ENCODE measurements at places on chromosomes 13 and 19.

- no peak for DNase-seq
Observed at GRCh38 chr13:49409008-49409407, 34.9 kb downstream of the CAB39L start.

DNA sequence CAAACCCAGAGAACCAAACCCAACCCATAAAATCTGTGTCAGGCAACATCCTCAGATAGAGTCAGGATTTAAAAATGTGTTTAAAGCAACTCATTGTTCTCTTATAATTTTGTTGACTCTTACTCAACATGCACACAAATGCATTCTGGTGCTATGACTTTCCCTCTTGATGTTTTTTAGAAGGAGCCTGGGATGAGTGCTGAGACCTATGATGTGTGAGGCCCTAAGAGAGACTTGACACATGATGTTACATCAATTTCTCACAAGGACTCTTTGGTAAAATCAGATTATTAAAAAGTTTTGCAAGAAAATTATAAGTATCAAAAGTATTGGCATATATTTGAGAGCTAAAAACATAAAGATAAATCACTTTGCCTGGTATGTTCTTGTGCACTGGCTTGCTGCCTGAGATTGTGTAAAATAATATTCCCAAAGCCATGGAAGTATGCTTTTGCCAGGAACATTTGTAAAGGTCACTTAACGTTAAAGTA, 173.9 kb downstream of the DCLK1 start:
- DNase-seq = no peak

DNA sequence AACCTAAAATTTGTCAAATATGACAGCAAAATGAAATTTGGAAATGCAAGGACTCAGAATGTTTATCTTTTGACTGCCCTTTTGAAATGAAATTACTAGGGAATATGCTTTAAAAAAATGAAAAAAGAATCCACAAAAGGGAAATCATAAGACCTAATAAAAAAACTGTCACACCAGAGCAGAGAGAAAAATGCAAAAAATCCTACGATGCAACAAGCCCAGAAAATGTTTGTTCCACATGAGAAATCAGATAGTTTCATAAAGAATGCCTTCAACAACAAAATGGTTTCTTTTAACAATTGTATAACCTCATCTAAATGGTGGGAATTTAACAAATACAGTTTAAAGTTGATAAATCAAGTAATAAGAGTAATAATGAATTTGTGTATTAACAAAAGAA, 8.0 kb downstream of the LPAR6 start:
- DNase-seq = no peak

- DNase-seq = no peak
Observed at GRCh38 chr19:49807058-49807903, 5.8 kb downstream of the FUZ start.

DNA sequence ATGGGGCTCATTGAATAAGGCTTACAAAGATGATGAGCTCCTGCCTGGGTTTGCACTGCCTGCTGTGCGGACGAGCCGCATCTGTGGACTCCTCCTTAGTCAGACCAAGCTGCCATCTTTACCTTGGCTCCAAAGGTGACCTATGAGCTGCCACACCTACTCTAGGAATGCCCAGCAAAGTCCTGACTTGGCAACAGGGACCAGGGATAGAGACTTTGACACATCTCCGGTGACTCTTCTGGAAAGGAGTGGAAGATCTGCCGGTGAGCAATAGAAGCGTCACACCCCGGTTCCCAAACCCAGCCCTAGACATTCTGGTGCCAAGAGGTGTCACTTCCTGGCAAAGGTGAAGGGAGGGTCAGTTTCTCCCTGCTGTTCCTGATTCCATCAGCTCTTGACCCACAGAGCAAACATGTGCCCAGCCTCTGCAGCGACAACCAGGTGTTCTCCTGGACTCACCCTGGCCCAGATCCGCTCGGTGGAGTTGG, 50.2 kb upstream of the GTF3A start:
- no peak for DNase-seq

- no peak for DNase-seq
Observed at GRCh38 chr13:87403748-87404432, 267.3 kb upstream of the SLITRK5 start.

Measured in nephron progenitor cell (in vitro differentiated cells).